A549 treated with CORT108297 at 1 μM for 4 hours (cell line): ENCODE measurements at places on chromosomes 11 and 22. TPM values are rescaled to one million over a fixed set of nuclear protein-coding genes. Genes with fewer than 3 reads are reported as not detected.

Gene SMC1B
- total RNA-seq, result 0.02 to 0.03 TPM (median 0.03 TPM) in 3 of 5 replicates, not detected in the others

Gene OR5B21
- total RNA-seq, result not detected in 5 replicates

Gene DRD4
- 0.15 to 0.39 TPM (median 0.22 TPM) in 5 replicates for total RNA-seq

Gene DBX1
- not detected in 5 replicates for total RNA-seq

Gene FOLR3
- total RNA-seq, result 0.13 to 0.26 TPM in 2 of 5 replicates, not detected in the others

Gene P2RX6
- total RNA-seq, result 0.35 to 1.1 TPM (median 0.70 TPM) in 5 replicates

Gene NPTXR
- total RNA-seq, result 10.5 to 15.3 TPM (median 11.9 TPM) in 5 replicates
